H7 (cell line): ENCODE measurements at places on chromosomes 1 and 21.

DNA sequence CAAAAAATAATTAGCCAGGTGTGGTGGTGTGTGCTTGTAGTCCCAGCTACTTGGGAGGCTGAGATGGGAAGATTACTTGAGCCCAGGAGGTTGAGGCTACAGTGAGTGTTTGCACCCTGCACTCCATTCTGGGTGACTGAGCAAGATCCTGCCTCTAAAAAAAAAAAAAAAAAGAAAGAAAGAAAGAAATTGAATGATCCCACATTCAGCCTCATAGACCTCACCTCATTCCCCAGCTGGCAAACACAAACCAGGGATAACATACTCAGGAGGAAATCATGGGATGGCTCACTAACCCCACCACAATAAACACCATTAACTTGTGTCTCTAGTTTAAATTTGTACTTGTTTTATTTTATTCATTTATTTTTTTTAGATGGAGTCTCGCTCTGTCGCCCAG is 8.5 kb downstream of the ENSA start:
- no peak for DNase-seq

DNA sequence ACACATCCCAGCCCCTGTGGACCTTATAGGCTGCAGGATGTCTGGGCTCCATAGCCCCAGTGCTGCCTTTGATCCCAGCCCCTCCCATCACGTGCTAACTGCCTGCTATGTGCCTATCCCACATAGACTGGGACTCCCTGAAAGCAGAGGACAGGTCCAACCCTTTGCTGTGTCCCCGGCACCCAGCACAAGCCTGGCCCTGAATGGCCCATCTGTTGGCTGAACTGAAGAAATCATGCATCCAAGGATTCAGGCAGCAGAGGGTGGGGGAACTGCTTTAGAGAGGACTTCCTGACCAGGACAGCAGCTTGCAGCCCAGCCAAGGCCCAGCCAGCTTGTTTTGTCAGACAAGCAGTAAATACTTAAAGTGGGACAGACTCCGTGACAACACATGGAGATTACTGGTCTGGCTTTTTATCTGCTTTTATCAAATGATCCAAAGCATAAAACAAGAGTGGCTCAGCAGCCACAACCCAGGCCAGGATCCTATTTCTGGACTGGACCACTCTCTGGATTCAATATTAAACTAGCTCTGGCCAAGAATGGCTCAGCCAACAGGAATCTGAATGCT is 69.3 kb downstream of the GLIS1 start:
- no peak for DNase-seq

- no peak for DNase-seq
Measured at GRCh38 chr1:24154215-24154614, 11.3 kb upstream of the IL22RA1 start.

GRCh38 chr1:226809785-226810571 is 60.4 kb upstream of the PSEN2 start:
- DNase-seq = no peak

- DNase-seq = no peak
Measured at GRCh38 chr1:36328713-36329112, 5.3 kb upstream of the EVA1B start.

DNA sequence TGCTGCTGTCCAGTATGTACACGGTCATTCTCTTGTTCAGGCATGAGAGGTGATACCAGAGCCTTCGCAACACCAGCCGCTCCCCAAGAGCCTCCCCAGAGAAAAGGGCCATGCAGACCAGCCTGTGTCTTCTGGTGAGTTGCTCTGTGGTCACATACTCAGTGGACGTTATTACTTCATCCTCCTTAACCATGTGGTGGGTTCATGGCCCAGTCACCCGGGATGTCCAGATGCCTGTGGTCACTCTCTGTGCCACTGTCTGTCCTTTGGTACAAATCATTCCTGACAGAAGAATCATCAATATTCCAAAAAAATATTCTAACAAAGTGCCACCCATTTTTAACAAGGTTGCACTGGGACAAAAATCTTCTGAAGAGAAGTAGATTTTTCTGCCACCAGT is 8.8 kb upstream of the ZNF124 start:
- DNase-seq = no peak

GRCh38 chr1:220775240-220775853 is 11.4 kb upstream of the MTARC1 start:
- peak; percentile 67 for DNase-seq

- no peak for DNase-seq
Measured at GRCh38 chr1:239250353-239251035, 135.9 kb upstream of the CHRM3 start.

DNA sequence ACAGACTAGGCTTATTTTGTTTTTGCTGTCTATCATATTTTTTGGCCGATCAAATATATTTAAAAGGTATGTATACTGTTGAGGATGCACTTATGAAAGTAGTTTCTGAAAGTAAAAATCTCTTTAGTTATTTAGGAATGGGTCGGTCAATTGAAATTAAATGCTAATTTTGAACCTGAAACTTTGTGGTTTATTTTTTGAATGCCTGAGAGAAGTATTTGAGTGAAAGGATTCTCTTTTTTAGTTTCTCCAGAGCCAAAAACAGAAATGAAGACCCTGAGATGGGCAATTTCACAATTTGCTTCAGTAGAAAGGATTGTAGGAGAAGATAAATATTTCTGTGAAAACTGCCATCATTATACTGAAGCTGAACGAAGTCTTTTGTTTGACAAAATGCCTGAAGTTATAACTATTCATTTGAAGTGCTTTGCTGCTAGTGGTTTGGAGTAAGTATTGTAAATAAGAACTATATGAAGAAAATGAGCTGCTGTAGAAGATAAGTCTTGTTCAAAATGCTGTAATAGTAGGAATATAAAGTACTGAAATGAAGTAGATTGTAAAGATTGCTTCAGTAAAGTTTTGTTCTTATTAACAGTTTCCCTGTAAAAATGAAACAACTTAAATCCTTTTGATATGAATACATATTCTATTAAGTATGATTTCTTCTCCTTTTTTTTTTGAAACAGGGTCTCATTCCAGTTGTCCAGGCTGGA is 11.5 kb downstream of the USP1 start:
- DNase-seq = no peak

- DNase-seq = no peak
Measured at GRCh38 chr21:25903607-25904006, 168.8 kb downstream of the GABPA start.

DNA sequence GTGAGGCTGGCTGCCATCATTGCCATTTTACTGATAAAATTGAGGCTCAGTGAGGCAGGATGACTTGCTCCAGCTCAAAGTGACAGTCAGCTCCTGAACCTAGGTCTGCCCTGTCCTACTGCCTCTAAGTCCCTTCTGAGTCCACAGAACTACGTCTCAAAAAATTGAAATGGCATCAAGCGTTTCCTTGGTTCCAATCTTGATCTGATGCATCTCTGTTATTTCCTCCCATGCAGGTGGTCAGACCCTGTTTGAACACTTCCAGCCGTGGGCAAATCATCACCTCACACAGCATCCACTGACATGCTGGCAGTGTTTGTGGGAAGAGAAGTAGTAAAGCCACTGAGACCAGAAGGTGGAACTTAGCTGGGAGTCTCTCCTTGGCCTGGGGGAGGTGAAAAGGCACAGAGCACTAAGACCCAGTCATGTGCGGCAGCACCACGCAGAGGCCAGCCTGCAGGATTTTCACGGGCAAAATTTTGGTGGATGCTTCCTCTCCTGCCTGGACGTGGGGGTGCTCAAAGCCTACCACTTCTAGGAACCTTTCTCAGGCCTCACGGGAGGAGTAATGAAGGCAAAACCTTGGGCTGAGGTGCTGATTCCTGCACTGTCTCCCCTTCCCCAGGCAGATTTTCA is 7.8 kb upstream of the CPLANE2 start:
- no peak for DNase-seq

GRCh38 chr1:187665483-187665882 is 836.7 kb downstream of the PLA2G4A start:
- DNase-seq = no peak

GRCh38 chr1:12435639-12436344 is 182.2 kb downstream of the DHRS3 start:
- no peak for DNase-seq

DNA sequence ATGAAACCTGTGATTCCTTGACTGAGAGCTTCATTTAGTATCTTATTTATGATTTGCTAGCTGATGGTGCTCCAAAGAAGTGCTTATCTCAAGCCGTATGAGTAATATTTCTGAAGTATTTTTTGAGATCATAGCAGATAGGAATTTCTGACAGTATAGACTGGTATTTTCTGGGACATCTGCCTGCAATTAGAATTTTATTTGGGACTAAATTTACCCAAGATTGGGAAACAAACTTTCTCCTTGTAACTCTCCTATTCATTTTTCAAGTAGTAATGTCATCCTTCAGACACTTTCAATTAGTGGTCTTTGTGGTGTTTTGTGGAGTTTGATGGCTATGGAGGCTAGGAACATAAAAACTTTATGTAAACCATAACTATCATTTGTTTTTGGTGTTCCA is 597.2 kb upstream of the ZP4 start:
- no peak for DNase-seq

DNA sequence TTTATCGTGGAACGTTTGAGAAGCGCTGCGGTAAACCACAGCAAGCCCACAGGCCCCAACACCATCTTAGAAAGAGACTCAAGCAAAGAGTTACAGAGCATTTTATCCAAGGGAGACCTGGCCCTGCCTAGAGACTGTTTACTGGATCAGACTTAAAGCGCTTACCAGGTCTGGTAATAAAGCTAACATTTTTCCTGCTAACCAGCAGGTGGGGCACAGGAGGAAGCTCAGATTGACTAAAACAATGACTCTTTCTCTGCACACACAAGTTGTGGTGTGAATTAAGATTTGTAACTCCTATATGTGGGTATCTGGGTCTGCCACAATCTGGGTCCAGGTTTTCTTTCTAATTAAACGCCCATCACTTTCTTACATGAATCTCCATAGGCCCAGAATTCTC is 136.5 kb upstream of the ETS2 start:
- peak; percentile 56 for DNase-seq
